Astrocyte of the hippocampus (primary cell): ENCODE measurements at places on chromosomes 2 and 18.

DNA sequence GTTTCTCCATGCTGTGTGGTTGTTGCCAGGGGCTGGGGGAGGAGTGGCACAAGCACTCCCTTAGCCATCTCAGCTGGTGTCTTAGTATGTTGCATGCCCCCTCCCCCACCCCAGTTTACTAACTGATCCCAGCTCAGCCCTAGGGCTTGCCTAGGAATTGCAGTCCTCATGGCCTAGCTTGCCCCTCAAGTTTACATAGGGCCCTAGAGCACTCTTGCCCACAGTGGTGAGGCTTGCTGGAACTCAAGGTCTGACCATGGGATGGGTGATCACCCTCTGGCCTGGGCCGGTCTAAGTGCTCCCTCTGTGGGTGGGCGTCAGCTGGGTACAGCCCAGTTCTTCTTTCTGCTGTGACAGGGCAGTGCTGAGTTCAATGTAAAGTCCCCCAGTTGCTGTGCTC, 156.1 kb upstream of the PIEZO2 start:
- no peak for DNase-seq

- no peak for DNase-seq
Measured at GRCh38 chr18:32674491-32674890, 98.3 kb downstream of the KLHL14 start.

- no peak for DNase-seq
Measured at GRCh38 chr2:86358957-86359356, 21.5 kb upstream of the REEP1 start.

GRCh38 chr2:105175231-105175630, 66.3 kb upstream of the GPR45 start:
- no peak for DNase-seq

DNA sequence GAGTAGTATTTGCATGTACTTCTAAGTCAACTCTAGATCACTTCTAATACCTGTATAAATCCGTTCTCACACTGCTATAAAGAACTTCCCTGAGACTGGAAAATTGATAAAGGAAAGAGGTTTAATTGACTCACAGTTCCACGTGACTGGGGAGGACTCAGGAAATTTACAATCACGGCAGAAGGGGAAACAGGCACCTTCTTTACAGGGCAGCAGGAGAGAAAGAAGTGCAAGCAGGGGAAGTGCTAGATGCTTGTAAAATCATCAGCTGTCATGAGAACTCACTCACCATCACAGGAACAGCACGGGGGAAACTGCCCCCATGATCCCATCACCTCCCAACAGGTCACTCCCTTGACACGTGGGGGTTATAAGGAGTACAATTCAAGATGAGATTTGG, 24.0 kb upstream of the SLC35F5 start:
- DNase-seq: no peak

- DNase-seq: no peak
Measured at GRCh38 chr2:10136101-10136934, 13.8 kb downstream of the RRM2 start.

- peak; percentile 59 for DNase-seq
Measured at GRCh38 chr2:200985799-200986198, 22.3 kb upstream of the ORC2 start.

DNA sequence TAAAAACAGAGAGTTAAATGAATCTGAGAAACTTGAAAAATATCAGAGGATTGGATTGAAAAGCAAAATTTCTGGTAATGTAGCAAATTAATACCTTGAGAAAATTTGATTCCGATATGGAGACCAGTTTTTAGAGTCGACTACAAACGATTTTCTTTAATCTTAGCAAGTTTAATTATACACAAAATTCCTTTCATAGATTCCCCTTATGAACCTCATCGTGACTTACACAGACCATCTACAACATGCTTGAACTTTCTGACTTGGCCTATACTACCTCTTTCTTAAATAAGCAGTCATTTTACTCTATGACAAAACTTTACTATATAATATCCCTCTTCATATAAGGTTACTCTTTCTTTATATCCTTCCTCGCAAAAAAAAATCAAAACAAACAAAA, 769.6 kb upstream of the CRIM1 start:
- DNase-seq: no peak

GRCh38 chr18:31814132-31814531, 53.5 kb upstream of the SLC25A52 start:
- DNase-seq: no peak

DNA sequence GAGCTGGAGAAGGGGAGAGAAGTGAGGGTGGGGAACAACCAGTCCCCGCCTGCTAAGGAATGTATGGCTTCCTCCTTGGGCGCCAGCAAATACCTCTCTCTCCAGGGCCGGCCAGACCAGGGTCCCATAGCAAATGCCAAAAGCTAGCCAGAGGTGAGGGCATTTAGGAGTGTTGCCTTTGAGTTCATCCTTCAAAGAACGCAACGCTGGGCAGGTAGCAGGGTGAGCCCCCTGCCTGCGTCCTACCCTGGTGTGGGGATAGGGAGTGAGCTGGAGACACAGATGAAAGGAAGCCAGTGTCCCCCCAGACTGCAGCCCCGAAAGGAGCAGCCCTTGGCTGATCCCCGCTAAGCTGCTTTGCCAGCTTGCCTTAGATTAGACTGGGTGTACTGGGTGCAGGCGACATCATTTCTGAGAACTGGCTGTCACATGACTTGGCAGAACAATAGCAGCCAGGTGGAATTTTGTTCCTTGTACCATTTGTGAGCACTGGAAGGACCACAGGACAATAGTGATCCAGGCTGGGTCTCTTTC, 40.4 kb downstream of the KLHL29 start:
- DNase-seq: no peak

- peak; percentile 88 for DNase-seq
Measured at GRCh38 chr18:39841482-39842365, 2113.3 kb upstream of the PIK3C3 start.

GRCh38 chr2:37337620-37338280, 6.7 kb upstream of the QPCT start:
- peak; percentile 67 for DNase-seq

- peak; percentile 26 for DNase-seq
Measured at GRCh38 chr2:11022591-11023273, 111.0 kb downstream of the KCNF1 start.

DNA sequence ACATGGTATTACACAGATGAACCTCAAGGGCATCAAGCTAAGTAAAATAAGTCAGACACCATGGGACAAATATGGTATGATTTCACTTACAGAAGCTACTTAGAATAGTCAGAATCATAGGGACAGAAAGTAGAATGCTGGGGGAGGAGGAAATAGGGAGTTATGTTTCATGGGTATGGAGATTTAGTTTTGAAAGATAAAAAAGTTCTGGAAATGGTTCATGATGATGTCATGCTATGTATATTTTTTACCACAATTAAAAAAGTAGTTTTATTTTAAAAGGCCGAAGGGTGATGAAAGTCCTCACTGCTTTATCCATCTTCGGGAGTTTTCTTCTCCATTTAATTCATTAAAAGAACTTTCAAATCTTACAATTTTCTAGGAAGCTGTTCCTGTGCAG, 181.9 kb downstream of the CALCRL start:
- no peak for DNase-seq

- no peak for DNase-seq
Measured at GRCh38 chr2:241114836-241115235, 12.7 kb upstream of the MTERF4 start.

DNA sequence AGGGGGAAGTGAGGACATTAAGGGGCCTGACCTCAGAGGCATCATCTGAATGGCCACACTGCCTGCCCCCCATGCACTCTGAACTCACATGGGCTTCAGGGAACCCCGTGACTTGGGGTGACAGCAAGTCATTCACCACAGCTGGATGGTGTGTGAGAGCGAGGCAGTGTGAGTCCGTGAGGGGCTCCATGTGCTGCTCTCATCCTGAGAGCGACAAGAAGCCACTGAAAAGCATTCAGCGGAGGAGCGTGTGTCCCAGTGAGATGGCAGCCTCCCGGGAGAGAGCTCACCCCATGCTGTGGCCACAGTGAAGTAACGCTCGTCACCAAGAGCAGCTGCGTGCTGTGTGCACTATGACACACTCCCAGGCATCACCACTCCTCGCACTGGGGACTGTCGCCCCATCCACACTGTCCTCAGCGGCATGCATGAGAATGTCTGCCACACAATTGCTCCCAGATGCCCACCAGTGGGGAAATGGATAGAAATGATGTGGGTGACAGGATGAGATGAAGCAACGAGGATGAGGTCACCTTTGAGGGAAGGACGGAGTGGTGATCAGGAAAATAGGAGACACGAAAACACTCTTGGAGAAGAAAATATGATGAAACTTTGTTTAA, 213.0 kb upstream of the RAB6C start:
- DNase-seq: no peak

- DNase-seq: no peak
Measured at GRCh38 chr2:38454081-38454480, 77.0 kb upstream of the ATL2 start.

DNA sequence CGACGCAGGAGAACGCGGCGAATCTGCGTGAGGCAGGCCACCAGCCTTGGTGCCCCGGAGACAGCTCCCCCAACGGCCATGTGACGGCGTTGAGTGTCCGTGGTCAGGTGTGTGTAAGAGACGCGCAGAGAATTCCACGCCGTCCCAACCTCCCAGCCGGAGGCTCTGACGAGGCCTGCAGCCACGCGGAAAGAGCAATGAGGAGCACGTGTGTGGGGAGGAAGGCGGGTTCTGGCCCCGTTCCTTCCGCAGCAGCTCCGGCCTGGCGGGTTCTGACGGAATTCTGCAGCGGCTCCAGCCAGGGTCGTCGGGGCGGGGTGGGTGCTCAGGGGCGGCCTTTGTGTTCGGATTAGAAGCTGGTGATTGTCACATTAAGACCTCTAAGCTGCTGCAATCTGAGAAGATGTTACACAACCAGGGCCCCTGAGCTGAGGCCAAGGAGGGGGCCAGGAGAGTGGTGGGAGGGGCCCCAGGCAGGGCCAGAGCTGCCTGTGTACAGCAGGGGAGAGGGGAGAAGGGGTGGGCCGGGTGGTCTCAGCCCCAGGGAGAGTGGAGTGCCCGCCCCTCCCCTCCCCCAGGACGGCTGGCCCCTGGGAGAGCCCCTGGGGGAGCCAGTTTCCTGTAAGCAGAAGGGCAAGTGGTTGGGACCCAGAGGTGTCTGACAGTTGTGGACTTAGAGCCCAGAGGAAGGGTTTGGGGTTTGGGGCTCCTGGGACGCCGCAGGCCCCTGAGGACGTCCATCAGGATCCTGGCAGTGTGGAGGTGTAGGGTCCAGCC, 5.1 kb upstream of the GAL3ST2 start:
- peak; percentile 60 for DNase-seq

GRCh38 chr2:117958186-117958585, 55.7 kb downstream of the CCDC93 start:
- DNase-seq: peak; percentile 36

DNA sequence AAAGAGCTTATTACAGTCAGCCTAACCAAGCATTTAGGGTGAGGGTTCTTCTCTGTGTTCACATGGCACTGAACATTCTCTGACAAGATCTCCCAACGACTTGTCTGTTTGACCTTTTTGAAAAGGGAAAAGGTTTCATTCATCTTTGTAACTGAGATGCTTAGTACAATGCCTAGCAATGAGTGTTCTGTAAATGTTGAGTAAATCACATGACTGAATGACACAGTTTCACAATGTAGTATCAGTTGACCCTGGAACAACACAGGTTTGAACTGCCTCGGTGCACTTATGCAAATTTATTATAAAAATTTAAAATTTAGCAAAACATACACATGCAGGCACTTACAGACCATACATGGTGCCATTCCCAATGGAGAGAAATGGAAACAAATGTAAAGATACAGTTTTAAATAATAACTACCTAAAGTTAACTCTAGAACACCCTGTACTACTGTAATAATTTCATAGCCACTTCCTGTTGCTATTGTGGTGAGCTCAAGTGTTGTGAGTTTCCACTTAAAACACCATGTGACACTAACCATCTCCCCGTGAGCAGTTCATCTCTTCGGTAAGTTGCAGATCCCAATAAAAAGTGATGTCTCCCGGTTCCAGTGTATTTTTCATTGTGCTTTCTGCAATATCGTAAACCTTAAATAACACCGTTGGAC, 34.1 kb upstream of the VWC2L start:
- no peak for DNase-seq

DNA sequence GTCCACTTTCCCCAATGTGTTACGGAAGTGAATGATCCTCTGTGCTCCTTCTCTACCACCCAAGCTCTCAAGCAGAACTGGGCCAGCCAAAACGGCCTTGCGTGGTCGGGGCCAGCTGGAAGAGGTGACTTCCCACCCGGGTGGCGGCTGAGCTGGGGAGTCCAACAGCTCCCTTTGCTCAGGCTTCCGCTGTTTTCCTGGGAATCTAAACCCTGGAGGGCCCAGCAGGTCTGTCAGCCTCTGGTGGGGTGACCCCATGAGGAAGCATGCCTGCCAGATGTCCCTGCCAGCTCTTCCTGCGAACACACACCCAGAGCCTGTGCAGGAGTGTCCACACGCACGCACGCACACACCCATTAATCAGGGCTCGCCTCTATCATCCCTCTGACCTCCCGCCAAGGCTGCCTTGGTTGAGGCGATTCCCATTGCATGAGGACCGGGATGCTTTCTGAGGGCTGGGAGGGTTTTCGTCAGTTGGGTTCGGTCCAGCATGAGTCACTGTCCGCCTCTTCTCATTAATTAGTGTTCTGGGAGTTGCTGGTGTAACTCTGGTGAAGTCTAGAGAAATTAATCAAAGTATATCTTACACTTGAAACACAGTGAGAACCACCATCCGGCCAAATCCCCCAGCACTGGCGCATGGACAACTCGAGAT, 90.6 kb downstream of the TWIST2 start:
- peak; percentile 73 for DNase-seq

DNA sequence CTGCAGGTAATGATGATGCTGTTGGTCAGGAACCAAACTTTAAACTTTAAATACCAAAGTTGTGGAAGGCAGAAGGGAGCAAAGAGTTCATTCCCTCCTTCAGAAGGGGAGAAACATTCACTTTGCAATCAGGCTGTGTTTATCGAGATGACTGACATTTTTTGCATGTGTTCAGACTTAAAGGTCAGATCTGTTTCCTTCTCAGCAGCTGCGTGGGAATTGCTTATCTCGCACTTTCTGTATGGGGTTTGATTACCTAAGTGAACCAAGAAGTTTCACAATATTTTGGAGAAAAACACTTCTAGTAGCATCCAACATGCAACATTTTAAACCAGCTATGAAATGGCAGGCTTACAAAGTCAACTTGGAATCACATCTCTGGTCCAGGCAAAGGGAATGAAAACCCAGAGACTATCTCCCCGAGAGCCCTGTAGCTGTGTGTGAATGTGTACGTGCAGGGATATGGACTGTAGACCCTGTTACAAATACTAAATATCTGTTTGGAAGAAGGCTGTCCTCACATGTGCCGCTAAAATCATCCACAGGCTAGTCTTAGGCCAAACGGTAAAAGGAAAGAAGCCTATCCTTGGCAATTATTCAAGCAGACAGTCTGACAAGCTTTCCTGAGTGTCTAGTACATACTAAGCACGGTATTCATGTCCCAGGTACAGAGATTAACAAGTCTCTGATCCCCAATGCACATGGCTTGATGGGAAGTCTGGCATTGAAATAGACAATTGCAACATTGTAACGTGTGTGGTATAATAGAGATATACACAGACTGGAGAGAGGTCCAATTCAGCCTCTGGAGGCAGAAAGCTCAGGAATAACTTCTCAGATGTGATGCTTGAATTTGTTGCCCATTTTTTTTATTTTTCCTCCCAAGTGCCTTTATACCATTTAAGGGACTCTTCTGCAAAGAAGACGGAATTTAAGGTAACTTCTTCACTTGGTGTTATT, 483.1 kb downstream of the DPP10 start:
- DNase-seq: no peak

- no peak for DNase-seq
Measured at GRCh38 chr2:125874564-125874963, 781.4 kb upstream of the GYPC start.
